Mesenteric fat pad (tissue), 1 donor: ENCODE measurements at places on chromosomes 6 and 20. TPM values are rescaled to one million over a fixed set of nuclear protein-coding genes. Genes with fewer than 3 reads are reported as not detected.

Gene GMDS
- 10.3 TPM for total RNA-seq

Gene MLIP
- 0.29 TPM for total RNA-seq

Gene PKIB
- total RNA-seq: 1.00 TPM

Gene E2F1
- 2.3 TPM for total RNA-seq

Gene RAB32
- total RNA-seq: 33.2 TPM

Gene SLC13A3
- total RNA-seq: 1.5 TPM

Gene VSX1
- total RNA-seq: not detected

Gene RPL10A
- total RNA-seq: 919 TPM

Gene SKIC2
- total RNA-seq: 52.5 TPM

Gene EPPIN
- not detected for total RNA-seq
